ENCODE measurements at places on chromosomes 7 and 10.

GRCh38 chr7:55509322-55509721 is 63.0 kb downstream of the VOPP1 start:
- DNase-seq, result no peak

GRCh38 chr10:72455889-72456595 is 101.3 kb upstream of the DNAJB12 start:
- peak; percentile 9 for DNase-seq

DNA sequence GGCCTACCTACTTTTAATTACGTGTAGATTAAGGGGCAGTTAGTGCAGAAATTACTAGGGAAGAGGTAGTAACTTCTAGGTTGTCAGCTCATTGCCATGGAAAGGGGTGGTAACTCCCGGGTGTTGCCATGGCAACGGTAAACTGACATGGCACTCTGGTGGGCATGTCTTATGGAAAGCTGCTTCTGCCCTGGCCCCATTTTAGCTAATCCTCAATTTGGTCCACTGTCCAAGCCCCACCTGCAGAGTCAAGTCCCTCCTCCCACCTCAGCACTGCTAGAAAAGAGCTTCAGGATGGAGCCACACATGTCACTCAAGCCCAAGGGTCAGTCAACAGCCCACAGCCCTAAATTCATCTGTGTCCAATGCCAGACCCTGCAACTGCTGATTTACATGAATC is 7.5 kb upstream of the ZKSCAN1 start:
- DNase-seq, result no peak

DNA sequence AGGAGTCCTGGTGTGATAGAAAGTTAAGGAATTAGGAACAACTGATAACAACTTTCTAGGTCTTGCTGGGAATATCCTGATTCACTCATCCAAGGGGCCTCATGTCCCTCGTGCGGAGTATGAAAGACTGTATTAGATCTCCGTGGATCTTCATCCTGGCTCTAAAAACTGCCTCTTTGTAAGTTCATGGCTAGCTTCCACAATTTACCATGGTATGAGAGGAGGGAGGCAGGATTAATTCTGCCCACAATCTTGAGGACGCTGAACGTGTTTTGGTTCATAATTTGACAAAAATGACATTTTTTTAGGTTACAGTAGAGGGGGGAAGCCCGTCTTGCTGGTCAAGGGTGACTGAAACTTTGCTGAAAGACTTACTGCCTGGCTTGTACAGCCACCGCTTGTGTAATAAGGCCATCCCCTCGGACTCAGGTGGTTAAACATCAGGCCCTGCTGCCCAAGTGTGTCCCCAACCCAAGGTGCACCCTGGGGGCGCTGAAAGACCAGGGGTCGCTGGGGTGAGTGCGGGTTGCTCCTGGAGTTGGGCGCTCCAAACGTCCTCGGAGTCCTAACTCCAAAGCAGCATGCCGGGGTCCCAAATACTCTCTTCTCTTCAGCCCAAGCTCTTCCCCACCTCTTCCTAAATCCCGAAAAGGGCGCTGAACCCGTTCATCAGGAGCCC is 733 bp downstream of the HIBADH start:
- DNase-seq, result no peak

DNA sequence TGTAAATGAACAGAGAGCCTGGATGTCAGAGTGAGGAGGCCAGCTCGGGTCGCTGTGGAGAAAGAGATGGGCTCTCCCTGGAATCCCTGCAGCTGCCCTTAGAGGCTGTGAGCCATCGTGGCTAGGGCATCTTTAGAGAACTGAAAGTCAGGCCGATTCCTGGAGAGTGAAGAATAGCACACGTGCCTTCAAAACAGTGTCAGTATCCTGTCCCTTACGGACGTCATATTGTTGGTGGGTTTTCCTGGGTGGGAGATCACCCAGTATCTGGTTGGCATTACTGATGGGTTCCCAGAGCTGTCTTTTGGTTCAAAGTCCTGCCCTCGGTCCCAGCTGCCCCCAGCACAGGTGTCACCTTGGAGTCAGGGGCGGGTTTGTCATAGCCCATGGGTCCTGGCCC is 25.3 kb downstream of the IKZF1 start:
- no peak for DNase-seq

GRCh38 chr10:108388706-108389105 is 1224.2 kb upstream of the SORCS1 start:
- no peak for DNase-seq

DNA sequence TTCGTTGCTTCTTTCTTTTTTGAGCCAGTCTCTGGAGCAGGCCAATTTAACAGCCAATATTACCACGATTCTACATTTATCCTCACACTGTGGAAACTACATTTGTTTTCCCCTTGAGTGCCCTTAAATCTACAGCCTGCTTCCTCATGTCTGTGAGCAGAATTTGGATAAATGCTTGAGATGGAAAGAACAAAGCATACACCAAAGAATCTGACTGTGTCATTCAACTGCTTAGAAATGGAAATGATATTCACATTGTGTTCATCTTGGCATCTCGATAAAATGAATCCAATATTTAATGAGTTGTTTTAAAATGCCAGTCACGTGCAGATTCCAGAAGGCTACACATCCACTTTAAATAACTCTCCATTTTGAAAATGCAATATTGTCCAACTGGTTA is 41.0 kb upstream of the GSDME start:
- no peak for DNase-seq

DNA sequence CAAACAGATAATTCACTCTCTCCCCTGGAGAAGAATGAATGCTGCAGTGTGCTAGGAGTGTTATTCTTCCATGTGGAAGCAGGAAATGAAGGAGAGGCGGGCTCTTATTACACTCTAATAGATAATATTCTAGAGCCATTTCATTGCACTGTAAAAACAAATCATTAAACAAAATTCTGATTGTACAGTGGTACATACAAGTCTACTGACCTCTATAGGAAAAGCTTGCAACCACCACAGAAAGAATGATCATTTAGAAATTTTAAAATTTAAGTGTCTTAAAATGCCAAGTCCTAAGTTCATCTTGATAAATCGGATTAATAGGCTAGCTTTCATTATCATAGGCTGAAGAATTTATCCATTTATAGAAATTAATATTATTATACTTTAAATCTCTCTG is 960.3 kb upstream of the LRRN3 start:
- DNase-seq, result no peak

GRCh38 chr7:16040346-16040745 is 353.9 kb upstream of the MEOX2 start:
- no peak for DNase-seq

GRCh38 chr10:85615556-85615955 is 751.0 kb downstream of the GRID1 start:
- DNase-seq, result no peak

GRCh38 chr7:111535142-111535870 is 27.0 kb downstream of the IMMP2L start:
- DNase-seq, result no peak

- peak; percentile 17 for DNase-seq
Measured at GRCh38 chr10:115706488-115707076, 566.4 kb downstream of the GFRA1 start.

GRCh38 chr7:106418094-106418493 is 133.3 kb upstream of the NAMPT start:
- DNase-seq, result no peak

- DNase-seq, result no peak
Measured at GRCh38 chr7:114875186-114875585, 46.7 kb upstream of the MDFIC start.

DNA sequence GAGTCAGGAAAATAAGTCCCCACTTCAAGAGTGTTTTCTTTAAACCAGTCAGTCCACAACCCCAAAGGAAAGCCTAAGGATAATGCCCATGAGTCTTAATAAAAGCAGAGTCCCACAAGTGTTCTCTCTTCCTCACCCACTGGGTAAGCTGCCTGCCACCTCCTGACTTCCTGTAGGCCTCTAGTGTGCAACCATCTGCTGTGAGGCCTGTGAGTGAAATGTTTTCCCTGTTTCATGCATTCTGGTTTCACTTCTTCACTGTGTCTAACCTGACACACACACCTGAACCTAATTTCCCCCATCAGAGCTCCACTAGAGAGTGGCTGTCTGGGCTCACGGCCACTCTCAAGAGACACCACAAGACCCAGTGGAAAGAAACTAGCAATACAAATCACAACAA is 38.9 kb upstream of the GDF10 start:
- DNase-seq, result peak; percentile 19

GRCh38 chr10:16986406-16987205 is 143.0 kb downstream of the CUBN start:
- DNase-seq, result no peak

- no peak for DNase-seq
Measured at GRCh38 chr10:125815764-125816163, 7.3 kb downstream of the UROS start.

- DNase-seq, result no peak
Measured at GRCh38 chr7:12689451-12689850, 2.0 kb downstream of the ARL4A start.

DNA sequence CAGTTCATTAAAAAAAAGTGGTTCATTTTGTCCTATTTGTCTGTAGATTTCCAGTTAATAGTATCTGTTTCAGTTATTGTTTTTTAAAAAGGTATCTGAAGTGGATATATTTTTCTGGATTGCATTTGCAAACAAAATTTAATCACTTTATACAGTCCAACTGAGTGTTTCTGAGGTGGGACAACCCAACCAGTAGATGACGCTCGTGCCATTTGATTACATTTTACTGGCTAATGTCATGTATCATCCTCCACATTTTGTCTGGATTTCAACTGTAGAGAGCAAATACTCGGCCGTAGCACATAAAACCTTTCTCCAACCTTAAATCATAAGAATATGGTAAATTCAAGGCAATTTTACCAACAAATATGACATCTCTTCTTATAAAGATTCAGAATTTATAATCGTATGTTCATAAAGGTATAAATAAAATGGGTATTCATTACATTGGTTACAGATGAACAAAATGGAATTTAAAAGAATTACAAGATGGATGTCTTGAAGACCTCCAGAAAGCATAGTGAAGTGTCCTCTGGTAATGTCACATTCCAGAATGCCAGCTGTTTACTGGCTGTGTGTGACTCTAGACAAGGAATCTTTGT is 789.0 kb downstream of the PHTF2 start:
- DNase-seq, result no peak

- DNase-seq, result no peak
Measured at GRCh38 chr7:112488264-112488552, 7.4 kb downstream of the LSMEM1 start.

DNA sequence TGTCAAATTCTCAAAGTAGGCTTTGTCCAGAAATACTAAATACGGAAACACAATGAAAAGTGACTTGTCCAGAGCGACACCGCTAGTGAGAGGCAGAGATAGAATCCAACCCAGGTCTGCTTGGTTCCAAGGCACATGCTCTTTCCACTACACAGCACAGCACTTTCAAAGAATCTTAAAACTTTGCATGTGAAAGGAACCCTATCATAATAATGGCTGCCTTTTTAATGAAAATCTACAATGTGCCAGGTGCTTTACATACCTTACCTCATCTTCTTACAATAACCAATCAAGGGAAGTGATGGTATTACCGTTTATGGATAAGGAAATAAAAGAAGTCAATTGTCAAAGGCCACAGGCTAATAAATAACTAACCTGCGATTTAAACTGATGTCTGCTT is 2.6 kb downstream of the CHCHD3 start:
- no peak for DNase-seq

GRCh38 chr7:27518561-27519350 is 143.9 kb downstream of the HIBADH start:
- no peak for DNase-seq

DNA sequence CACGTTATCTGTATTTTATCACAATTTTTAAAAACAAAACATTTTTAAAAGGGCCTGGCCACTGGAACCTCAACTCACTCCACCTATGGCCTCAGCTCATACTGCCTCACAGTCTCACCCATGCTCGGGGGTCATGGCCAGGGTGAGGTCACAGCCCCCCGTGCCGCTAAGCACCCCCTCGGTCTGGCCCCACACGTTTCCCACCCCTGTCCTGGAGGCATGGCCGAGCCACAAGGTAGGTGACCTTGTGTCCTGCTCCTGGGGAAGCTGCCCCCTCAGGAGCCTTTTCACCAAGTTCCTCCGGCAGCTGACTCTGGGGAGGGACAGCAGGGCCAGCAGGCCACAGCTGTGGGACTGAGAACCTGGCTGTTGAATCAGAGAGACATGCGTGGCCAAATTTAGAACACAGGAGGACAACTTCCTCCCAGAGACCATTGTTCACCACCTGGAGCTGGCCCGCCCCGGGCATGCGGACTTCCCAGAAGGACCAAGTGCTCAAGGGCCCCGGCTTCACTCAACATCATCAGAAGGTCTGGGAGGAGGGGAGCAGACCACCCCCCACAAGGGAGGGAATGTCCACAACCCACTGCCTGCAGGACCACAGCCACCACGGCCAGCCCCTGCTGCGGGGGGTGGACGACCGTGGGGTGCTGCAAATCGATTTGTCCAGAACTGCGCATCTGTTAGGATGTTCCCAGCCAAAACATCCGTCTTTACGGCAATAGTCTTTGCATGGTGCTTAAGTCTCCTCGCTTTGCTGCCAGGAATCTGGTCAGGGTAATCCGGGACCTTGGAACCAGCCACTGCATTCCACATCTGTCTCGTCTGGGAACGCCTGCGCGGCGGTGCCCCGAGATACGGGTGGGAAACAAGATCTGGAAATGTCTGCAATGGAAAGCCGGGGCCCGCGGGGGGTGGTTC is 48.6 kb upstream of the PDGFA start:
- no peak for DNase-seq

- no peak for DNase-seq
Measured at GRCh38 chr10:84213076-84213475, 12.3 kb downstream of the LRIT2 start.

GRCh38 chr7:118846977-118847376 is 622.5 kb downstream of the ANKRD7 start:
- no peak for DNase-seq

DNA sequence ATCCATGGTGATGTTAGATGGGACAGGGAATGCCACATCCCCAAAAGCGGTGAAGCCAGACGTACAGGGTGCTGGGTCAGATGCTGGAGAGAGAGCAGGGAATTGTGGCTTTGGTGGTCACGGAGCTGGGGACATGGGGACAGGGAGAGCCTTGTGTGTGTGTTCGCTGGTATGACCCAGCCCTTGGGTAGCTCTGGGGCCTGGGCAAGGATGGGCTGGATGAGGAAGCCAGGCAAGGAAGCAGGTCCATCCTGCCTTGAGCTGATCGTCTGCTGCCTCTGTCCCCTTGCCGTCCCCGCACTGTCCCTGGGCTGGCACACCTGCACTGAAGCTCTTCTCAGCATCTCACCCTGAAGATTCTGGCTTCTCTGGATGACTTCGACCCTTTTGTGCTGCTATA is 15.4 kb upstream of the CLDN4 start:
- no peak for DNase-seq

- DNase-seq, result no peak
Measured at GRCh38 chr10:17455015-17455520, 673 bp upstream of the ST8SIA6 start.

DNA sequence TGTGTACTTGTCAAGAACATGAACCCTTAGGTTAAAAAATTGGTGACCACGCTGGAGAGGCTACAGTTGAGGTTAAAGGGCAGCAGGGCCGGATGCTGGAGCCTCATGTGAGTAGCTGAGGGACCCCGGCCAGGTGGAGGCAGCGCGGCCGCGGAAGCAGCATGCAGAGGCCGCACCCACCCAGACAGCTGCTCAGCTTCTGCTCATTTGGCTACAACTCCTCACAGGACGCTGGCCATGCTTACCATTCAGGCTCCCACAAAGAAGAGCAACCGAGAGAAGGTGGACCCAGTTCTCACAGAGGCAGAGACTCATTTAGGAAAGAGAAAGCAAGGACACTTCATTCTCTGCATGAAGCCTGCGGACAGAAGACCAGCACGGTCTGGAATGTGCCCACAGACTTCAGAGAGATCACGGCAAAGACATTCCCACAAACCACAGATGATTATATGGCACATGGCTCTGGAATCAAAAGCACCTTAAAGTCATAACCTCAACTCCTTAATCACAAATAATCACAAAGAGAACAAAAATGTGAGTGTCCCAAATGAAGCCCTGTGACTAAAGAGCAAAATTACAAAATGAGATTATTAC is 94.4 kb downstream of the VOPP1 start:
- no peak for DNase-seq
